Stimulated activated CD8-positive, alpha-beta memory T cell treated with anti-CD3 and anti-CD28 coated beads, Interleukin-2, amount 100 ng/mL, for 1 hour (primary cell): ENCODE measurements at places on chromosomes 1 and 21.

GRCh38 chr1:71240656-71241055, 159.8 kb upstream of the ZRANB2 start:
- no peak for DNase-seq

GRCh38 chr1:93474321-93474720, 26.4 kb downstream of the FNBP1L start:
- no peak for DNase-seq

DNA sequence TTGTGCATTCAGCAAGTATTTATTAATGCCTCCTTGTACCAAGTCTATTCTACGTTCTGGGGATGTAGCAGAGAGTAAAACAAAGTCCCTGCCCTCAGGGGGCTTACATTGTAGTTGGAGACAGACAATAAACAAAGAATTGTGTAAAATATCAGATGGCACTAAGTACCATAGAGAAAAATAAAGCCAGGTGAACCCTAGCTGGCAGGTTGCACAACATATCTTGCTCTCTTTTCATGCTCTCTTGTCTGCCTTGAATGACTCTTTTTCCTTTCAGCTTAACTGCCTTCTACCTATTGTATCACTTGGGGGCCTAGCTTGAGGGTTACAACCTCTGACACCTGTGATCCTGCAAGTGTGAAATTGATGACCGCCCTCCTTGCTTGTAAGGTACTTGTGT, 20.7 kb upstream of the FASLG start:
- no peak for DNase-seq

DNA sequence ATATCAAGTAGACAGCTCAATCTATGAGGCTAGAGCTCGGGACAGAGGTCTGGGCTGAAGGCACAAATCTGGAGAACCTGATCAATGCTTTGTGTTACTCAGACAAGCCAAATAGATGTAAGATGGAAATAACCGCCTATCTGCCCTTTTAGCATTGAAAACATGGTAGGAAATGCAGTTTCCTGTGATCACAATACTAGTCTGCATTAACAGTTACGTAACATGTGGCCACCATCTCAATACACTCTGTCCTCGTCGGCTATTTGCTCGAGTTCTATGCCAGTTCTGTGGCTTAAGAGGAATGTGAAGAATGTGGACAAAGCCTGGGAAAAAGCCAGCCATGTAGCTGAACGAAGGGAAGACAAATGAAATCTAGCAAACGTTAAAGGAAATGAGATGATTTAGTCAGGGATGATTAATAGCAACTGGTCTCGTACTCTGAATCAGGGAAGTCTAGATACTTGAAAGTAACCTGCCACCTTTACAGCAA, 73.3 kb downstream of the HSF2BP start:
- DNase-seq = no peak

- no peak for DNase-seq
Measured at GRCh38 chr1:22600071-22600816, 36.2 kb upstream of the C1QA start.

DNA sequence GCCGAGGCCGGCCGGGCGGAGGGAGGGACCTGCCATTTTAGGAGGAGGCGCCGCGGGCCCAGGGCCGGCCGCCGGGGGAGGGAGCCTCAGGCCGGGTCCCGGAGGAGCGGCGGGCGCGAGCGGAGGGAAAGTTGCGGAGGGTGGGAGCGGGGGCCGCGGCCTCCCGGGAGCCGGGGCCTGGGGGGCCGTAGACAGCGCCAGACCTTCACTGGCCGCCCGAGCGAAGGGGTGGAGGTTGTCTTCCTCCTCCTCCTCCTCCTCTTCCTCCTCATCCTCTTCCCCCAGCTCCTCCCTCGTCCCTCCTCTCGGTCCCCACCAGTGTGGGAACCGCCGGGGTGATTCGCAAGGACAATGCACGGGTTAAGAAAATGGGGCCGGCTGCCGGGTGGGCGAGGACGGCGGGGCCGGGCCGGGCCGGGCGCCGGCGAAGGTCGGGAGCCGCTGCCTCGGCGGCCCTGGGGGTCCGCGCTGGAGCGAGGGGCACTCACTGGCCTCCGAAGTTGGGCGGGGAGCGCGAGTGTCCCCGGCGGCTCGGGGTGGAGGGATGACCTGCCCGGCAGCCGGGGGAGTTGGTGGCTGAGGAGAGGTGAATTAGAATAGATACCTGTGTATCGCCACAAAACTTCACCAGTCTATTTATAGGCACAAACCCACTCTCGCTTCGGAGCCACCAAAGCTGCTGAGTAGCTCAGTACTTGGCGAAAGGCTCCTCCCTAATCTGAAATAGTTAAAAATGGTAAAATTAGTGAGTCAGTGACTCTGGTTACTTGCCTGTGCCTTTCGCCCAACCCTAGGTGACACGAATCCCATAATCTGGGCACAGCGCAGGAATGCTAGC, 1.3 kb downstream of the DYRK1A start:
- DNase-seq = no peak

- DNase-seq = no peak
Measured at GRCh38 chr1:166193057-166193698, 26.4 kb upstream of the FAM78B start.

GRCh38 chr1:34479731-34480130, 275.1 kb upstream of the GJB5 start:
- no peak for DNase-seq

GRCh38 chr1:41409825-41410224, 48.6 kb downstream of the FOXO6 start:
- no peak for DNase-seq

GRCh38 chr1:37475380-37476086, 1.2 kb downstream of the ZC3H12A start:
- no peak for DNase-seq

DNA sequence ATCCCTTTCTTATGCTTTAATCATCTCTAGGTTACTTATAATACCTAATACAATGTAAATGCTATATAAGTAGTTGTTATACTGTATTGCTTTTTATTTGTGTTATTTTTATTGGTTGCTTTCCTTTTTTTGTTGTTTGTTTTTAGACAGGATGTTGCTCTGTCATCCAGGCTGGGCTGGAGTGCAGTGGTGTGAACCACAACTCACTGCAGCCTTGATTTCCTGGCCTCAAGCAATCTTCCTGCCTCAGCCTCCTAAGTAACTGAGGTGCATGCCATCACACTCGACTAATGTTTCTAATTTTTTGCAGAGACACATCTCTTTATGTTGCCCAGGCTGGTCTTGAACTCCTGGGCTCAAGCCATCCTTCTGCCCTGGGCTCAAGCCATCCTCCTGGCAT, 26.9 kb downstream of the KRTAP19-8 start:
- DNase-seq = no peak

DNA sequence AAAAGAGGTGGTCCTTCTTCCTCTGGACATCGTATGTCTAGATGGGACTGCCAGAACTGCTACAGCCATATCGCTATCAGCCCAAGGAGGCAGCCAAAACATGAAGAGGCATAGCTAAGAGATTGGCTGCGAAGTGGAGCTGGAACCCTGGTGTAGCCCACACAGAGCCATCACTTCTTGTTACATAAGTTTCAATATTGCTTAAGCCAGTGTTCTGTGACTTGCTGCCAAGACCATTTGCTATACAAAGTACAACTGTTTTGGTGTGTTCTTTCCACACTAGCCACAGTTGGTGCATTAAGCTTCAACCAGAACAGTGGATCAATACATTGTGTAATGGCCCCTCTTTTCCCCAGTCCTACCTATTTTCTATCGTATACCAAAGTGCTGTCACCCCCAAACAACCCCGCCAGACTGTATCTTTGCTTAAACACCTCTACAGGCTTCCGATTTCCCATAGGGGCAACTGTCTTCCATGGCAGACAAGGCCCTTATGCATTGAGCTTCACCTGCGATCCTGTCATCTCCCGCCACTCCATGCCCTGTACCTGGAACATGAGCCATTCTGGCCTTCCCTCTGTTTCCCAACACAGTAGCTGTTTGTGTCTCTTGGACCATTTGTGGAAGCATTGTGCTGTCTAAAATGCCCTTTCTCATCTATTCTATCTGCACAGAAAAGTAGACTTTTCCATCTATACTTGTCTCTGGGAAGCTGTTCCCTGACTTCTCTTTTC, 241.8 kb downstream of the TTLL7 start:
- no peak for DNase-seq

DNA sequence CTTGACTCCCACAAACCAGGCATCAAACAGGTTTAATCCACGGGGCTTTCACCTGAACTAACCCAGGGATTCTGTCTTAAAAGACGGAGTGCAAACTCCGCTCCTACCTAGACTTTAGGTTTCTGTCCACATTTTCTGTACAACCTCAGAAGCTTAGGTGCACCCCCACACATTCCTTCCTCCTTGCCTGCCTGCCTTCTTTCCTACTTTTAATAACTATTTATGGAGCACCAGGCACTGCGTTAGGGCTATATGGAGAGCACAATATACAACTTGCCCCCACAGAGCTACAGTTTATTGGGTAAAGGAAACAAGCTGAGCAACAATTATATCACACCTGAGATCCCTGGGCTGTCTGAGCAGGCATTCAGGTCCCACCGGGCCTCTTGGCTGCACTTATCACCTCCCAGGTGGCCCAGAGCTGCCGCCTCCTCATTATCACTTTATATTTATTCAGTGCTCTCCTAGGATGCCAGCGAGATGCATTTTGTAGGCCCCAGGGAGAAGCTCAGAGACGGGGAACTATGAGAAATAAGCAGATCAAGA, 64.1 kb downstream of the DNTTIP2 start:
- DNase-seq = no peak

DNA sequence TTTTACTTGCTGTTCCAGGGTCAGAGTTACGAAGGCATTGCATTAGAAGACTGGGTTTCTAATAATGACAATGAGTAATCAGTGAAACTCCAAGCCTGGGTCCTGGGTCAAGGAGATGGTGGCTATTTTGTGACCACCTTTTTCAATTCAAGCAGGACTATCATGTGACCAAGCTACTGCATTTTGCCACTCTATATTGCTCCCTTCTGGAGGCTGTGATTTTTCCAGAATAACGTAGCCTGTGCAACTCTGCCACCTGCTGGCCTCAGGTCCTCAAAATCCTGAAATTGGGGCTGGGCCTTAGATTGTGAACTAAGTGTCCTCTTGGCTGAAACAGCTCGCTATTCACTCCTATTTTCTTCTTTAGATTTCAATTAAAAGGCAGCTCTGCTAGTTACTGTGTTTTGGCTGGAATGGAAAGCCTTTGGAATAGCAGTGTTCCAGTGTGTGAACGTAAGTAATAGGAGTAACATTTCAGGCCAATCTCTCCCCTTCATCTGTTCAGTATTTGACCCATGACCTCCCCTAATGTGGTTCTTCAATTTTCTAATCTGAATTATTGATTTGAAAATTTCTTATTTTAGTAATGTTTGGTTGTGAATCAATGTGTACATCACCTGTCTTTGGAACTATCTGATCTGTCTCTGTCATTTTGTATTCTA, 52.9 kb upstream of the CD46 start:
- DNase-seq = no peak

- no peak for DNase-seq
Measured at GRCh38 chr21:29168891-29169315, 38.5 kb downstream of the MAP3K7CL start.

GRCh38 chr1:205666372-205667166, 13.7 kb downstream of the SLC45A3 start:
- no peak for DNase-seq

- no peak for DNase-seq
Measured at GRCh38 chr1:87457408-87457807, 128.7 kb downstream of the LMO4 start.

DNA sequence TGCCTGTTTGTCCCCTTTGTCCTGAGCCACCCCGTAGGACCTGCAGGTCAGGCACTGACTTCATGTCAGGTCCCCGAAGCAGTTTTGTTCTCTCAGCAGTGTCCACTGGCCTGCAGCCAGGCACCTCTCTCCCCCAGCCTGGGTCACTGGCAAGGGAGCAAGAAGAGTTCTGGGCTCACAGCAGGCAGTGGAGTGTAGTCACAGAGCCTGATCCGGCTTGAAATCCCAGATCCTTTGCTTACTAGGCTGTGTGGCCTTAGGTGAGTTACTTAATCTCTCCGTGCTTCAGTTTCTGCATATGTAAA, 34.2 kb downstream of the L1TD1 start:
- no peak for DNase-seq

DNA sequence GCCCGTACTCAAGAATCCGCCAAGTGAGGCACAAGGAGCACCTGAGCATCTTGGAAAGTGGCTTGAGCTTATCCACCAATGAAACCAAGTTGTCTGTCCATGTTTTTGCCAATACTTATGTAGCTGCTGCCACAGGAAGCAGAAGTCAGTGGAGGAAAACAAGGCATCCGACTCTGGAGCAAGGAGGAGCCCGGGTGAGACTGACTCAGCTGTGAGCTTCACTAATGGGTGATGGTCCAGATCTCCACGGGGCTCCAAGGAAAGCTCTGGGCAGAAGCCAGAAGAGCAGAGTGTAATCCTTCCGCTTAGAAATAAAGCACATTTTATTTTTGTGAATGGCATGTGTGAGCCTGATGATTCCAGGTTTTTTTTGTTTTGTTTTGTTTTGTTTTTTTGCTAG, 12.3 kb upstream of the SSR2 start:
- no peak for DNase-seq

- DNase-seq = no peak
Measured at GRCh38 chr1:17700945-17701810, 54.0 kb upstream of the ACTL8 start.

GRCh38 chr1:234520908-234521817, 42.2 kb upstream of the TARBP1 start:
- DNase-seq = no peak

DNA sequence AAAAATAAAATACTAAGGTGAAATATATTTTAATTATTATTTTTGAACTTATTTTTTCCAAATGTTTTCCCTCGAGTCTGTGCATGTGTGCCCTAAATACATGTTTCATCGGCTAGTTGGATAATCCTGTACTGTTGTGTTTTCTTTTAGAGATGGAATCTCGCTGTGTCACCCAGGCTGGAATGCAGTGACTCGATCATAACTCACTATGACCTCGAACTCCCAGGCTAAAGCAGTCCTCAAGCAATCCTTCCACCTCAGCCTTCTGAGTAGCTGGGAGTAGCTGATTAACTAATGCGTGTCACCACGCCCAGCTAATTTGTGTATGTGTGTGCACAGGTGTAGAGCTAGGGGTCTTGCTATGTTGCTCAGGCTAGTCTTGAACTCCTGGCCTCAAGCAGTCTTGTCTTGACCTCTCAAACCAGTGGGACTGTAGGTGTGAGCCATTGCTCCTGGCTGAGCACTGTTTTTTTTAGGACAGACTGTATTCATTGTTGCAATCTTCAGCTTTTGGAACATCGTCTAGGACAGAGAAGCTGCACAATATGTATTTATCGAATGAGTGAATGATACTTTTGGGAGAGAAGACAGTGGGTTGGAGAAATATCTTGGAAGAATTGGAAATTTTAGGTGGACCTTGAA, 4.8 kb upstream of the TMCO1 start:
- DNase-seq = no peak
